ENCODE measurements at places on chromosomes 5 and 9. TPM values are rescaled to one million over a fixed set of nuclear protein-coding genes. Genes with fewer than 3 reads are reported as not detected.

GRCh38 chr5:129691220-129691619 lies 56.7 kb upstream of the MINAR2 start:
- DNase-seq = peak; percentile 88

The PPP2R2B gene
- 1.4 TPM for polyA plus RNA-seq

GRCh38 chr5:2303431-2304100 lies 420.8 kb upstream of the IRX4 start:
- DNase-seq = peak; percentile 56

The DCAF12 gene
- polyA plus RNA-seq = 38.7 TPM

DNA sequence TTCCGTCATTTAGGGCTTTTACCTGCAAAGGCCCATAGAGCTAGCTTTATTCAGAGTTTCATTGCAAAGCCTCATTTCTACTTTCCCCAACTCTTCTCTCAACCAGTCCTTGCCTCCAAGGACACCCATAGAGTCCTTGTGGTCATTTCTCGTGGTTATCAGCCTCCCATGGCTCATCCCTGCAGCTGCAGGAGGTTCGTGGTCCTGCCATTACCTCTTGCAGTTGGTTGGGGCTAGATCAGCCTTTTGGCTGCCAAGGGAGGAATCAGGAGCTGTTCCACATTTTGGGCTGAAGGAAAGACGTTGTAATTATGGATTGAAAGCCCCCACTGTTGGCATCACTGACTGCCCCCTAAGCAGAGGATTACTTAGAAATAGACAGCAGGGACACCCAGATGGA lies 231.0 kb downstream of the MAN2A1 start:
- no peak for DNase-seq

DNA sequence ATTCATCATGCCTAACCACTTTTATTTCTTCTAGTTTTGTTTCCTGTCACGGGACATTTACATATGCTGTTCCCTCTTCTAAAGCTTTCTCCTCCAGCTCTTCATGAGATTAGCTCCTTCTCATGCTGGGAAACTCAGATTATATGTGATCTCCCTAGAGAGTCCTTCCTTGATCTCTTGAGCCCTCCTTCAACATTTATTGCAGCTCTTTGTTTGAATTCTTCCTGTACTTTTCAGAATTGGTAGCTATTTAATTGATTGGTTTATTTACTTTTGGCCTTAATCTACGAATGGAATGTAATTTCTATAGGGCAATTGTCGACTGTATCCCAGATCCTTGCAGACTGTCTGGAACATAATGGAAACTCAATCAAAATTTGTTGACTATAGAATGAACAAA lies 9.7 kb upstream of the TRPM3 start:
- no peak for DNase-seq

DNA sequence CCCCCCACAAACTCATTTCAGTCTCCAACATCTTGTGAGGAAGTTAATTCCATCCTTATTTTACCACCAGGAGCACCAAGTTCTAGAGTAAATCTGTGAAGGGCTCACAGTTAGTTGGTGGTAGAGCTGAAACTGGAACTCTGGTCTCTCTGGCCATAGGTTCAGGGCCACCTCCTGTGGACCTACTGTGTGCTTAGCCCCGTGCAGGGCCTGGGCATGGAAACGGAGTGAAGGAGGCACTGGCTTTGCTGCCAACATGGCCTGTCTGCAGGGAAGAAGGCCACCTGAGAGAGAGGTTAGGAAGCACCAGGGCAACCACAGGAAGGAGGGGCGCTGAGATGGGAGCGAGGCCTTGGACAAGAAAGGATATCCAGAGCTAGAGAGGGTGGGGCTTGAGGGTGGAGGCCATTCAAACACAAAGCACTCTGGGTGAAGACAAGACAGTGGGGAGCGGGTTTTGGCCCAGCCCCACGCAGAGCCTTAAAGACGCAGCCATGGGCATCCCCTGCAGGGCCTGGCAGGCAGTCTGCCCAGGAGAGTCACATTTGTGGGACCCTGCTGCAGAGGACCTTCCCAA lies 16.0 kb upstream of the DAB2IP start:
- DNase-seq = no peak

GRCh38 chr5:88872971-88873370 lies 10.0 kb downstream of the MEF2C start:
- no peak for DNase-seq

GRCh38 chr9:127857278-127857677 lies 2.8 kb upstream of the ENG start:
- DNase-seq = no peak

GRCh38 chr5:28707706-28708105 lies 1669.3 kb upstream of the CDH9 start:
- no peak for DNase-seq

GRCh38 chr5:116137544-116138378 lies 52.9 kb downstream of the COMMD10 start:
- DNase-seq = peak; percentile 86

DNA sequence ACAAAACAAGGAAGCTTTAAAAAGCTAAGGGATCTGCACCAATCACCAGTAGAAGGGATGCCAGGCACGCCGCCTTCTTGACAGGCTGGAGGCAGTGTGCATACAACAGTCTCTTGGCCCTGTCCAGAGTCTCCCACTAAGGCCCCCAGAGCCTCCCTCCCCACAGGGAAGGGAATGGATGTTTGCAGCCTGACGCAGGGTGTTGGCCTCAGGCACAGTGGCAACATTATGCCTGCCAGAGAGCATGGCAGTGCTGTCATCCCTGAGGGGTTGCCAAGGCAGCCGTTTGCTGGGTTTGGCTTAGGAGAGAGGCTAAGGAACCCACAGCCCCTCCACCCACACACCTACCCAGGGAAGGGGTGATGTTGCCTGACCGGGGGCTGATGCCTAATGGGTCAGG lies 4.8 kb downstream of the HBEGF start:
- DNase-seq = no peak

- DNase-seq = no peak
Observed at GRCh38 chr9:133769511-133770075, 31.4 kb upstream of the SARDH start.

DNA sequence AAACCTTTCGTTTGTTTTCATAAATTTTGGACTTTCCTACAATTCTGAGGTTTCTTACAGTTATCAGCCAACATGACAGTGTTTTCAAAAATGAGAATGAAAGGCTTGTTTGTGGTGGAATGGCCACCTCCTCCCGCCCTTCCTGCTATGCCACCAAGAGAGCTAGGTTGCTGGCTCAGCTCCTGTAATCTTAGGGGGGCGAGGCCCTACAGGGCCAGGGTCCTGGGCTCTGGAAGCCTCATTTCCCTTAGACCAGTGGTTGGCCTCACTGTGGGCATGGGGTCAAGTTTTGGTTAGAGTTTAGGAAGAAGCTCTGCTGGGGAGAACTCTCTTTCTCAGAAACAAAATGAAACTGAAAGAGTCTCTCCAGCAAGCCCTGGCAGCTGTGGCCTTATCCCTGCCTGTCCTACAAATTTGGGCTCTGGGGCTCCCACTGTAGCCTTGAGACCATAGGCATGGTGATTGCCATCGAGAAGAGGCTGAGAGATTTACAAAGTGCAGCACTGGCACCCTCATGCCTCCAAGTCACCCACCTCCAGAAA lies 66.2 kb downstream of the IRX1 start:
- DNase-seq = no peak

DNA sequence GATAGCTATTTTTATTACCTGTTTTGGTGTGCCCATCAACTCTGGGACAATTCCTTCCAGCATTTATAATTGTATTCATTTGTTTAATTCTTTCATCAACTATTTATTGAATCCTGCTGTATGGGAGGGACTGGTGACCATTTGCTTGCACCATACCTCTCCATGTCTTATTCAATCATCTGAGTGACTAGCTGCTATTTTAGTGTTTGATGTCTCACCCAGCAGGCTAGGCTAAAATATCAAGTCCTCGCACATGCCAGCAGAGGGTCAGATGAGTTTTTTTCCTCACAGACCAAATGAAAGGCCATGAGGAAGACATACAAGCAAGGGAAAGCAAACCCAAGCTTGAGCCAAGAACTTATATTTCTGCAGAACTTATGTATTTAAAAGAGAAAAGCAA lies 63.9 kb downstream of the CETN3 start:
- peak; percentile 1 for DNase-seq

GRCh38 chr5:97134634-97135033 lies 7.8 kb downstream of the LIX1 start:
- DNase-seq = no peak

- no peak for DNase-seq
Observed at GRCh38 chr5:164934561-164934960, 1429.1 kb downstream of the MAT2B start.

DNA sequence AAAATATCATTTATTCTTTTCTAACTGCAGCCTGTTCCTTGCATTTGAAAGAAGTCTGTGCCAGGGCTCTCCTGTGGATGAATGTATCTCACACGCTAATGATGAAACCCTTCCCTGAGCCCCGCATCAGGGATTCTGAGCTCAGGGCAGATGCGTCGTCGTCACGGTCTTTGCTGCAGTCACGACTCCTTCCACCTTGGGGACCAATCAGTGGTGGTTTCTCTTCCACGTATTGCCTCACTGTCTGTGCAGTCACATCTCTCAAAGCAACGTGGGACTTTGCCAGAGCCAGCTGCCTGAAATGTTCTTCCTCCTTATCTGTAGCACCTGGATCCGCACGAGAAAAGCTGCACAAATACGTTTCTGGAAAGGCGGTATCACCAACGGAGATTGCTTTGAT lies 13.9 kb upstream of the UBE2QL1 start:
- DNase-seq = no peak

GRCh38 chr9:8860086-8860485 lies 1060.5 kb upstream of the DMAC1 start:
- no peak for DNase-seq

The GGTA1 gene
- 9.1 TPM for polyA plus RNA-seq

The PCDHGA7 gene
- polyA plus RNA-seq = 1.3 TPM

GRCh38 chr9:1922026-1922425 lies 93.1 kb upstream of the SMARCA2 start:
- no peak for DNase-seq

The FBXO4 gene
- polyA plus RNA-seq = 11.1 TPM

The SARDH gene
- 4.9 TPM for polyA plus RNA-seq

The FAXDC2 gene
- 14.9 TPM for polyA plus RNA-seq

The GAPT gene
- 0.51 TPM for polyA plus RNA-seq

The CTXN3 gene
- 4.3 TPM for polyA plus RNA-seq

GRCh38 chr5:5308319-5308718 lies 114.2 kb upstream of the ICE1 start:
- no peak for DNase-seq

The ZNF367 gene
- polyA plus RNA-seq = 7.8 TPM

The ECM2 gene
- polyA plus RNA-seq = 14.7 TPM

- DNase-seq = no peak
Observed at GRCh38 chr5:87916320-87916719, 352.3 kb downstream of the TMEM161B start.

DNA sequence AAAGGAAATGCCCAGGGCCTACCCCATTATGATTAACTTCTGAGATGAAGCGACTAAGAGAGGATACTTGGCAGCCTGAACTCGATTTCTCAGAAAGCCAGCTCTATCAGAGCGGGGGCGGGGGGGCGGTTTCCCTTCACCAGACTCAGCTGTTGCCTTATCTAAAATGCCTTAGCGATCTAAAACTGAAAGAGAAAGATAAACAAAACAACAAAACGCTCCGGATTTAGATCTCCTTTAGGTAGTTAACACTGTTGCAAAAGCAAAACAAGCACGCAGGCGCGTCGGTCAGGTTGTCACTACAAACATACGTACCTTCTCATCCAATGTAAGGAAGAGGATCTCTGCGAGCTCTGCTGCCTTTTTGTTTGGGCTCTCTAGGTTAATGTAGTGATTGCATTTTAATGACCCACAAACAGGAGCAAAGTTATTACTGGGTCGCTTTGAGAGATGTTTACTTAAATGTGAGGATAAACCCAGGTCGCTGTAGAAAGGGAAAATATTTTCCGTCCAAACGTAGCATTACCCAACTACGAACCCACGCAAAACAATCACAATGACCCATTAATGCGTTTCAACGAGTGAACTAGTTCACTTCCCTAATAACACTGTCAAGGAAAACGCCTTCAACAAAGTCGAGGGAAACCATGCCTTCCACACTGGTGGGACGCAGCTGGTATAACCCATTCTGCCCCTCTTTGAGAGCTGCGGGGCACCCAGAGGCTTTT lies 982 bp downstream of the EPB41L4A start:
- peak; percentile 26 for DNase-seq

DNA sequence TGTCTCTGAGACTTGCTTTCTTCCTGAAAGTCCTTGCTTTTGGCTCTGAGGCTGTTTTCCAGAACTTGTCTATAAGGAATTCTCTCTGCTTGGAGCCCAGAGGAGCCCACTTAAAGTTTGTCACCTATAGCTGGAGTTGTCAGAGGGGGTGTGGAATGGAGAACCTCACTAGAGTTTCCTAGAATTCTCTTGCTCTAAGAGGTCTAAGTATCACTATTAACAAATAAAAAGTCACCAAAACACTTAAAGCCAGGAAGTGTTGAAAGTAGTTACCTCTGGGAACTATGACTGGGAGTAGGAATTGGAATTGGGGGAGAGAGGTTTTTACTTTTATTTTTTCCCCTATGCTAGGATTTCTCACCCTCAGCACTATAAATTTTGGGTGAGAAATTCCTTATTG lies 15.0 kb downstream of the SIT1 start:
- no peak for DNase-seq

DNA sequence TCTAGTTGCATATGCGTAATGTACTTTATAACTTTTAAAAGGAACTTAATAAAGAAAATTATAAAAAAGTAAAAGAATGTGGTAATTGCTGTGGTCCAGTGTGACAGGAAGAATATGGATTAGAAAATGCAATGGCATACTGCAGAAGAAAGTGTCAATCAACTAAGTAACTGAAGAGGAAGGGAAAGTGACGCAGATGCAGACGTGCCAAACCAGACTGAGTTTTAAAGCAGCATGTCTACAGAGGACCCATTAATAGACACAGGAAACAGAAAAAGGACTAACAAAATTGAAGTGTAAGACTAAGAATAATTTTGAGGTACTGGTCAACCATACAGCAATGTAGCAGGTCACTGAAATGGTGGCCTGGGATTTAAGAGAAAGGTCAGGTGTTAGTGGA lies 73.3 kb downstream of the DPYSL3 start:
- DNase-seq = no peak

GRCh38 chr5:137734962-137735554 lies 831 bp downstream of the KLHL3 start:
- peak; percentile 53 for DNase-seq

The PLPP1 gene
- 56.5 TPM for polyA plus RNA-seq

DNA sequence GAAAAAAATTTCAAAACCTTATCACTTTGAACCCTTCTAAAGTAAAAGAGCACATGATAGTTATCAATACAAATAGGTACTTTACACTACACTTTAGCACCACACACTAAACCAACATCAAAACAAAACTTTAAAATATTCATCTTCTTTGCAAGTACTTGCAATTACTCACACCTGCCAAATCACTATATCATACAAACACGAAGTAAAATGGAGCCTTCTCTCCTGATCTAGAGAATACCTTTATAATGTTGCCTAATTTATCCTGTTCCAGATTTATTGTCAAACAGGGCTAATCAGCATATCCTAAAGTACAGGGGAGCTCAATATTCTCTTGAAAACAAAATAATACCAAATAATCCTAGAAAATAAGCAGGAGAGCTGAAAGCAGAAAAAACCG lies 3.0 kb downstream of the RNF145 start:
- no peak for DNase-seq

The ZSWIM6 gene
- polyA plus RNA-seq = 7.6 TPM

GRCh38 chr5:54217826-54218503 lies 92.4 kb downstream of the ARL15 start:
- peak; percentile 92 for DNase-seq

GRCh38 chr9:136509549-136509948 lies 26.7 kb upstream of the SEC16A start:
- no peak for DNase-seq
